ENCODE measurements at places on chromosomes 12 and 14.

GRCh38 chr14:57290751-57291150 lies 22.0 kb downstream of the AP5M1 start:
- no peak for DNase-seq

DNA sequence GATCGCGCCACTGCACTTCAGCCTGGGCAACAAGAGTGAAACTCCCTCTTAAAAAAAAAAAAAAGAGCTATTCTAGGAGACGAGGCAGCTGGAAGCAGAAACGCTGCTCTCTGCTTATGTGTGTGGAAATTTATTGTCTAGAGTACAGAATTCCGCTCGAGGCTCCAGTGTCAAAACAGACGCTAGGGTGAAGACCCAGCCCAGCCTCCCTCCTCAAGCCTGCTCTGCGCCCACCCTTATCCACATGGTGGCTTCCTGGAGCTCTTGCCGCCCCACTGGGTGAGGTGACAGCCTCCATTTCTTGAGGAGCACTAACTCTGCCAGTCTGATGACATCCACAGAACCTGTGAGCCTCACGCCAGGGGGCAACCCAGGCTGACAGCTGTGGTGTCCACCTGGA lies 49.5 kb upstream of the DLK1 start:
- no peak for DNase-seq

- no peak for DNase-seq
These were observed 39.0 kb downstream of the LRRK2 start for GRCh38 chr12:40263616-40264409.

DNA sequence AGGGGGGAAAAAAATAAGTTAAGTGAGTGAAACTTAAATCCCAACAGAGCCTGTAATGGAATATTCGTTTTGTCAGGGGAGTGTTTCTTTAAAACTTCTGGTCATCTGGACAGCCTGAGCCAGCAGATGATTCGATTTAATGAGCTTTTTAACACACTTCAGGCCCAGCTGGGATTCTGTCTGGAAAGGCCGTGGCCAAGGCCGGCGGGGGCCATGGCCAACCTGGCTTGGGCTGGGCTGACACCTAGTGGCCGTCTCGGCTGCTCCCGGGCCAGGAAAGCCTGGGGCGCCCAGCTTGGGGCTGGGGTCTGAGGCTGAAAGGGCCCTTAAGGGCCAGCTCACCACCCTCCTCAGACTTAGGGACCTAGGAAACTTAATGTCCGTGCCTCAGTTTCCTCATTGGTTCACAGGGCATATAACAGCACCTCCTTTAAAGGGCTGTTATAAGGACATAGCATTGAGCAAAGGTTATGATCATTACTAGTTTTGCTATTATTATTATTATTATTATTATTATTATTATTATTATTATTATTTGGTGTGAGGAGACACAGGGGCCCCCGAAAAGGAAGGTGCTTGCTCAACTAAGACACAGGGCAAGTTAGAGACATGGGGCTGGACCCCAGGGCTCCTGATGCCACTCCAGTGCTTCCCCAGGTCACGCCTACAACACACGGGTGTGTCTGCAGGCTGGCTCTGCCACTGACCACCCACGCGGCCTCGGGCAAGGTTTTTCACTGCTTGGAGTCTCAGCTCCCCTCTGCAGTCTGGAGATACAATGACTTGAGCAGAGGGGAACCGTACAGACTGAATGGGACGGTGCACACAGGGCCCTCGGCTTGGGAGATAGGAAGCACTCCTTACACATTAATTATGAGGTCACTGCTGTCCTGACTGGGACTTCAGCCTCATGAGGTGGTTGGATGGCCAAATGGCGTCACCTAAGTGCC lies 84.0 kb downstream of the SYNE3 start:
- no peak for DNase-seq

DNA sequence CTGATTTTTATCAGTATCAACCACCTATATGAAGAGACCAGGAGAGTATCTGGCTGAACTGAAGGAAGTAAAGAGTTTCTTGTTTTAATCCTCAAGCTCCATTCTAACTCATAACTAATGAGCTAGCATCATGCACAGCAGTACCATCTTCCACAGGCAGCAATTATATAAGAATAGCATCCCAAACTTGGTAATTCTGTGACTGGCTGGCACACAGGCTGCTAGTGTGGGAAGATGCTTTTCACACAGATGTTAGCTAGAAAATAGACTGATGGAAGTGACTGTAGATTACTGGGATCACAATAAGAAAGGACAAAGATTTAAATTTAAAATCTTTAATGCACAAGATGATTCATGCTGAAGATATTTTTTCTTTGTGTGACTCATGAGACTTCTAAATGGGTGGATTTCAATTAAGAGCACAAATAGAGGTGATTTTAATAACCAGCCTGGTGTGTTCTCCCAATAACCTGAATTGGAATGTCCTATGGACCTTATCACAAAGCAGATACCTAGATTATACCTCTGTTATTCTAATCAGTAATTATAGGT lies 417.7 kb upstream of the ATXN7L3B start:
- DNase-seq = no peak

DNA sequence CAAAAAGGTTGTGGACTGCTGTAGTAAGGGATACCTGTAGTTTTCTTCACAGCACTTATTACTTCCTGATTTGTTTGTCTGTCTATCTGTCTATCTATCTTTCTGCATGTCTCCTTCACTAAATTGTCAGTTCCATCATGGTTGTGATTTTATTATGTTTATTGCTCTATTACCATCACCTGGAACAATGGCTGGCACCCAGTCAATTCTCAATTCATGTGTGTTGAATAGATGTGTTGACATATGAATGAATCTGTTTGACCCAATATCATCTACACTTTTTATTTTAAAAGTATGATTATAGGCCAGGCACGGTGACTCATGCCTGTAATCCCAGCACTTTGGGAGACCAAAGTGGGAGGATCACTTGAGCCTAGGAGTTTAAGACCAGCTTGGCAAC lies 224.4 kb downstream of the NUBPL start:
- no peak for DNase-seq

DNA sequence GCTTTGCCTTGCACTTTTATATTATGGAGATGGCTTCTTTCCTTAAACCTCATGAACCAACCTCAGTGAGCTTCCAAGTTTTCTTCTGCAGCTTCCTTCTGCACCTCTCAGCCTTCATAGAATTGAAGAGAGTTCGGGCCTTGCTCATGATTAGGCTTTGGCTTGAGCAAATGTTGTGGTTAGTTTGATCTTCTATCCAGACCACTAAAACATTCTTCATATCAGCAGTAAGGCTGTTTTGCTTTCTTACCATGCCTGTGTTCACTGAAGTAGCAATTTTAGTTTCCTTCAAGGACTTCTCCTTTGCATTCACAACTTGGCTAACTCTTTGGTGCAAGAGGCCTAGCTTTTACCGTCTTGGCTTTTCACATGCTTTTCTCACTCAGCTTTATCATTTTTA lies 125.4 kb downstream of the SNAPC1 start:
- no peak for DNase-seq

DNA sequence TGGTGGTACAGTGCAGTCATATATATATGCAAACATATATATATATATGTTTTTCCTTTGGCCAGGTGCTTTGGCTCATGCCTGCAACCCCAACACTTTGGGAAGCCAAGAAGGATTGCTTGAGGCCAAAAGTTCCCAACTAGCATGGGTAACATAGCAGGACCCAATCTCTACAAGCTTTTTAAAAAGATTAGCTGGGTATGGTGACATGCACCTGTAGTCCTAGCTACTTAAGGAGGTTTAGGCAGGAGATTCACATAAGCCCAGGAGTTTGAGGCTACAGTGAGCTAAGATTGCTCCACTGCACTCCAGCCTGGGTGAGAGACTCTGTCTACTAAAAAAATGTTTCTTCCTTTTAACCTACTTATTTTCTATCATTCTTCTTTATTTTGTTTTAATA lies 10.2 kb downstream of the PZP start:
- no peak for DNase-seq

GRCh38 chr12:124713436-124714082 lies 146.1 kb upstream of the NCOR2 start:
- no peak for DNase-seq
